Activated CD4-positive, alpha-beta memory T cell treated with anti-CD3 and anti-CD28 coated beads, Interleukin-2, amount 10 ng/mL, durations not matched to agents 7 days and 5 days (primary cell): ENCODE measurements at places on chromosomes 1 and 21.

DNA sequence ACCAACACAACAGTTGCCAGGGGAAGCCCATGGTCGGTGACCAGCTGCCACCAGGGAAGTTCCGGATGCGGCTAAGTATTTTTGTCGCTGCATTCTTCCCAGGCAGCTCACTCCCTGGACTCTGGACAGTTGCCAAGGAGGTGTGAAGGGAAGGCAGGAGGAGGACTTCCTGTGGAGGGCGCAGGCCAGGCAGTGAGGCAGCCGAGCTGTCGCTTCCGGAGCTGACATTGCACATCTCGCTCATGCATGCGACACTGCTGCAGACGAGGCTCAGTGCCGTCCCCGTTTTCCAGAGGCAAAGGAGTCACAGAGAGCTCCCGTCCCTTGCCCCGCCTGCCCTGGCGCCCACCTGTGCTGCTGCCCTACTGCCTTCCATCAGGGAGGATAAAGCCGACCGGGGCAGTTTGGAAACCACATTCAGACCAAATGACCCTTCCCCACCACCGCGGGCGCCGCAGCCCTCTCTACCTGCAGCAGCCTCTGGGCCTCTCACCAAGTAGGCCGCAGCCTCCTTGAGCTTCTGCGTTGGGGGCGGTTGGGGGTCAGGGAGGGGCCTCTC is 81.4 kb downstream of the NENF start:
- peak; percentile 23 for DNase-seq

GRCh38 chr21:45415943-45416611 is 11.1 kb downstream of the COL18A1 start:
- DNase-seq: no peak

DNA sequence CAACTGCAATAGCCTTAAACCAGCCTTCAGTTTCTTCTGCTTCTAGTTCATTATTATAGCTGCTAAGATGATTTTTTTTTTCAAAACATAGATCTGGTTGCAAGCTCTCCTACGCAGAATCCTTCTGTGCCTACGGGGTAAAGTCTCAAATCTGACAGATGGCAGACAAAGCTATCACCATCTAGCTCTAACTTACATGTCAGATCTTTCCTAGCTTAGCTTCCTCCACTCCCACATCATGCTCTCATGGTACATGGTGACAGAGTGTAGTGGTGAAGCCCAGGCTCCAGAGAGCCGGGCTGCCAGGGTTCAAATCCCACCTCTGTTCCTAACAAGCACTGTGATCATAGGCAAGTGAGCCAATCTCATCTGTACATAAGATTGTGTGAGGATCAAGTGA is 24.2 kb upstream of the GUCA2B start:
- no peak for DNase-seq

DNA sequence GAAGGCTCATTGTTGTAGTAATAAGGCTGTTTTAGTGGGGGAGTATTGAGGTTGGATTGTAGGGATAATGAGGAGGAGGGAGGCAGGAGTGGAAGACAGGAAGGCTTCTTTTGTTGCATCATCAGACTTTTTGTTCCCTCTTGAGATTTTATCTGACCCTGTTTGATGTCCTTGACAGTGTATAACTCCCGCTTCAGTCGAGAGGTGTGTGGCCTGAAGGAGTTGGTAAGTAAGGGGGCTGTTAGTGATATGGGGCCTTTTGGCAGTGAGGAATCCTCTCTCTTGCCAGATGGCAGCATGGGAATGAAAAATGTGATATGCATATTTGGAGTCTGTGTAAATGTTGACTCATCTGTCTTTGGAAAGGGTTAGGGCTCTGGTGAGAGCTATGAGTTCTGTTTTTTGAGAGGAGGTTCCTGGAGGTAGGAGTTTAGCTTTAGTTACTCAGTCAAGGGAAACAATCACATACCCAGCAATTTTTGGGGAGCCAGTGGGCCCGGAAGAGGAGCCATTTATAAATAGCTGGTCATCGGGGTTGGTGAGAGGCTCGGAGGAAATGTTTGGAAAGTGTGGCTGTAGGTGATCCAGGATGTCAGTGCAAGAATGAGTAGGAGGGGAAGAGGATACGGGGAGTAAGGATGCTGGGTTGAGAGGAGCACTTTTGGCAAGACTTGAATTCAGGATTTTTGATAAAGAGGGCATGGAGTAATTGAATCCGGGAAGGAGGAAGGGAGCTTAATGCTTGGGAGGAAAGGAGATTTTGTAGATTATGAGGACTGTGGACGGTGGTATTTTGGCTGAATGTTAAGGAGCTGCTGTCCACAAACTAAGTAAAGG is 136.7 kb upstream of the ETV3 start:
- no peak for DNase-seq

DNA sequence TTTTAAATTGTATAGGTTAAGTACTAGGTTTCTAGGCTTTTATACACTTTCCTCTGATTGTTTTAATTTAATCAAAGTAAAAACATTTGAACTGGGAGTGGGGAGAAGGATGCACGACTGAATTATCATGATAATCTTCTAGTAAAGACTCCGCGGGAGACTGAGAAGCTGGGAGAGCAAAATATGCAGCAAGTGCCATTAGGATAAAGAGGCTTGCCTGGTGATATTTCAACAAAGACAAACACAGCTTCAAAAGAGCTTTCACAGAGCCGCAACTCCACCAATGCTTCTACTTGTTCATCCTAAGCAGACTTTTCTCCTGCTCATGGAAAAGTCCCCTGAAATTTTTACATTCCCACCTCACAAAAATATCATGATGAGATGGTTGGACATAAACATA is 239.0 kb upstream of the PTBP2 start:
- no peak for DNase-seq

DNA sequence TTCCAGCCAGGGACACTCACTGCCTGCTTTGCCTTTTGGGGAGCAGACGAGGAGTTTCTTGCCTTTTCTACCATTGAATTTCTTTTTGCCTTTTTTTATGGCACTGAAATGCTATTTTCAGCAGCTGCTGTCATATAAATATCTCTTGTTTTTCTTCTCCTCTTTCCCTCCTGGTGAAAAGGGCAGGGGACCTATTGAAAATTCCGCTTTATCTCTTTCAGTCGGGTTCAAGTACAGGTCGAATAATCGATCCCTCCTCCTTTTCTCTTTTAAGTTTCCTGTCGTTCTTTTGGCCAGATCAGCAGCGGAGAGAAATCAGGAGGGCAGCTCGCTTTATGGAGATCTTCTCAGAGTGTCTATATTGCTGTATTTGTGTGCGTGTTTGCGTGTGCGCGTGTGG is 67.4 kb upstream of the CASZ1 start:
- no peak for DNase-seq

GRCh38 chr1:68331117-68331865 is 99.0 kb upstream of the WLS start:
- DNase-seq: no peak

DNA sequence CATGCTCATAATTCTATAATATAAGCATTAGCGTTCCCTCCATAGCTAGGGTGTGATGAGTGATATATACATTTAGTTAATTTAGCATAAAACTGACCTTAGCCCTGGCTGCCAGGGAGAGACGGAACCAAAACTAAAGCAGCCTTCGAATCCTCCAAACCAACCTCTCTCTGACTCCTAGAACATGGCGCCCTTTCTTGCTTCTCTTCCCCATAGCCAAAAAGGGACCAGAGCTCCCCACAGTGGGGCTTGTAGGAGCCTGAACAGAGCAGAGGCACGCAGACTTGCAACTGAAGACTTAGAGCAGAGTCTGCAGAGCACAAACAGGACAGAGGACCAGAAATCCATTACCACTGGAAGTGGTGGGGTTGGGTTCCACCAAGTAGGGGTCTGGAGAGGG is 17.7 kb downstream of the IRF2BP2 start:
- no peak for DNase-seq

GRCh38 chr1:211484755-211485479 is 7.0 kb downstream of the RD3 start:
- no peak for DNase-seq

DNA sequence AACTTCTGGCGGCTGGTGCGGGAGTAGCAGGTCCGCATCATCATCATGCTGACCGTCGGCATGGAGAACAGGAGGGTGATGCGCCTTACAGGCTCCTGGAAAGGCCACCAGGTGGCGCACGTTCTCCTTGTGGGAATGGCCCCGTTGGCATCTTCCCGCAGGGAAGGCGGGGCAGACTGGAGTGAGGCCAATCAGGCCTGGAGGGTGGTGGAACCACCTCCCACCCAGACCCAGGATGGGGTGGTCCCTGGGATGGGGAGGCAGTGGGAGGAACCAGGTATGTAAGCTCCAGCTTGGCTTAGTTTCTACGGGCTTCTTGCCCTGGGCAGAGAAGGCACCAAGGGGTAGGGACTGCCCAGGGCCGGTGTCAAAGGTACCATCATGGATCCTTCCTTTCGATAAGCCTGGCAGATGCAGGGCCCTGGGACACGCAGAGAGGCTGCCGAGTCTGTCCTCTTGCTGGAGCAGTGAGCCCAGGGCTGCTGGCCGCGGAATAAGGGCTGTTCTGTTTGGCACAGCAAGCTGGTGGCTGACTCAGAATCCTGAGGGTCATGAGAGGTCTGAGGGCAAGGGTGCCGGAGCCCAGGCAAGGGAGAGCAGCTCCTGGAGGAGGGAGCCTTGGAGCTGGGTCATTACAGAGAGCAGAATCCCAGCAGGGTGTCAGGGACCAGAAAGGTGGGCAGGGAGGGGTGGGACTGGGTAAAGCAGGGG is 8.7 kb upstream of the LGR6 start:
- peak; percentile 71 for DNase-seq

DNA sequence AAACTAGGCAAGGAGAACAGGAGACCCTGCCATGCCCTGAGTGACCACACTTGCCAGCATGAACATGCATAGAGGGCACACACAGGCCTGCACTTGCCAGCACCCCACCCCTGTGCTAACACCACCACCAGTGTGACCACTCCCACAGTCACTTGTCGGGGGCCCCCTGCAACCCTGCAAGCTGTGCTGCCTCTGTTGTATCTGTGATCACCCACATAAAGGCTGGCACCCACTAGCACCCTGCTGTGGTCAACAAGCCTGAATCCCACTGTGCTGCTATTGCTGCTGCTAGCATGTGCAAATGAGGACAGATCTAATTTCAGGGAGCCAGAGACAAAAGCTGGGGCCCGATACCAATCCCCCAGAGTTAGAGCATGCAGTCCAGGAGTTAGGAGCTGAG is 217.7 kb downstream of the GIPC2 start:
- DNase-seq: no peak

DNA sequence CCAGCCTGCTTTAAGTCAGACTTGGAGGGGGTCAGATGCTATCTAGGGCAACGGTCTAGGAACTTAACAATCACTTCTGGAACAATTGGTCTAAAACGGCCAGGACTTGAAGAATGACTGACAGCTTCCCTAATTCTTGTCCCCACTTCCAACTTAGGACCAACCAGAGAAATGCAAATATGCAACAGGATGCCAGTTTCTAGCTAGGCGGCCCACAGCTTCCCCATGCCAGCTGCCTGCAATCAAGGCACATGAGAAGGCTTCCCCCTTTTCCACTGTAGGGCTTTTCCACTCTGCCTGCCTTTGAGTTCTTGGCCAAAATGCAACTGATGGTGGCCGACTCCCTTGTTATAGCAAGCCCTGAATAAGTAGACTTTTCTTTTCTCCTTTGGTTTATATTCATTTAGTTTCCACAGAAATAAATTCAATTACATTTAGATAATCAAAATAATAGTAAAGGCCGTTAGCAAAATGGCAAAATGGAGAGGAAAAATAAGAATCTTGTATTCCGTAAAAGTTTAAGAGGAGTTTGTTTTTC is 80.9 kb downstream of the BACH1 start:
- no peak for DNase-seq

GRCh38 chr1:231207437-231207836 is 33.6 kb upstream of the GNPAT start:
- DNase-seq: no peak
